NB4 (cell line): ENCODE measurements at places on chromosomes 16 and 17.
A peak's percentile ranks its signal among the peaks of the same experiment; 100 is the strongest.

GRCh38 chr17:47821031-47821423, 567 bp downstream of the OSBPL7 start:
- DNase-seq = no peak

DNA sequence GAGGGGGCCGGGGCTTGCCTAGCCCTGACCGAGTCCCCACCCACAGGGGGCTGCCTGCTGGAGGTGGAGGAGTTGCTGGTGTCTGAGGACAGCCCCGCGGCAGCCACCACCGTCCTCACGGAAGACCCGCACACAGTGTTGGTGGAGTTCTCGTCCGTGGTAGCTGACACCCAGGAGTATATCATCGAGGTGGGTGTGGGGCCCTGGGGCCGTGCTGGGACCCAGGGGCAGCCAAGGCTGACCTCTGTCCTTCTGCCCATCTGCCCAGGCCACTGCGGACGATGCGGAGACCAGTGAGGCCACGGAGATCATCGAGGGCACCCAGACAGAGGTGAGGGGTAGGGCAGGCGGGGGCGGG, 1.5 kb upstream of the DNASE1L2 start:
- no peak for DNase-seq

DNA sequence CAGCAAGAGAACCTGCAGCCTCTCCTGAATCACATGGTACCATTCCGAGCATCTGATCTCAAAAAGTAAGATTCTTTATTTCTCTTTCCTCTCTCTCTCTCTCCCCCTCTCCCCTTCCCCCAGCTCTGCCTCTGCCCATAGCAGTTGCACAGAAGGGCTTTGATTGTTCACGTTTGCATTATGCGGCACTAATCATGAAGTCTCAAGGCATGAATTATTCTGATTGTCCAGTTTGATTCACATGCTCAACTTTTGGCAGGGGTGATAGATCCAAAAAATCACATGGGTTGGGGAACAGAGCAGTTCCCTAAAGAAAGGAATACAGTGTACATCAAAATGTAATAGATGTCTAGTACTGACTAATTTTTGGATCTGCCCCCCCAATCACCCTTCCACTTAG, 380.0 kb upstream of the SOX9 start:
- no peak for DNase-seq

GRCh38 chr17:44782326-44782850, 23.6 kb downstream of the ADAM11 start:
- DNase-seq = no peak

DNA sequence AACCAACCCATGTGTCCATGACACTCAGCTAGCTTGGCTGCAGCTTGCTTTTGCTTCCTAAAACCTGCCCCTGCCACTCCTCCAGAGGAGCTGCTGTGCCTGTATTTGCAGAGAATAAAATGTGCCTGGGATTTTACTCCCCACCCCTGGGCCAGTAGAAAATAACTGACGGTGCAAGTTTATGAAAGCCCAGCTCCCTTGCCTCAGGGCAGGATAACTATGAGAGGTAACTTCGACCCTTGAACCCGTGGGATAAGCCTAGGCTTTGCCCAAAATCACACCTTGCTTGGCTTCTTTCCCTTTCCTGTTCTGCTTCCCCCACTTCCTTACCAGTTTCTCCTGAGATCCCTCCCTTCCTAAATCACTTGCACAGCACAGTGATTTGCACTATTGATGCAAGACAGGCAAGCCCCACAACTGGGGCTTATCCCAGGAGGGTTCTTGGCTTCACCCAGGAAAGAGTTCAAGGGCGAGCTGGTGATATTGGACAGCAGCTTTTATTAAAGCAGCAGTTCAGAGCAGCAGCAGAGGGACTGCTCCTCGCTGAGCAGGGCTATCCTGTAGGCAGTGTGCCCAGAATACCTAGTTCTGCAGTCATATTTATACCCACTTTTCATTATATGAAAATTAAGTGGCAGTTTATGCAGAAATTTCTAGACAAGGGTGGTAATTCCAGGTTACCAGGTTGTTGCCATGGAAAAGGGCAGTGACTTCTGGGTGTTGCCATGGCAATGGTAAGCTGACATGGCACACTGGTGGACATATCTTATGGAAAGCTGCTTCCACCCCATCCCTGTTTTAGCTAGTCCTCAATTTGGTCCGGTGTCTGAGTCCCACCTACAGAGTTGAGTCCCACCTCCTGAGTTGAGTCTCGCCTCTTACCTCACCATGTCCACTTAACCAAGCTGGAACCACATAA, 6.3 kb upstream of the ERCC4 start:
- DNase-seq = no peak

GRCh38 chr17:49931416-49932137, 37.4 kb upstream of the DLX4 start:
- no peak for DNase-seq

DNA sequence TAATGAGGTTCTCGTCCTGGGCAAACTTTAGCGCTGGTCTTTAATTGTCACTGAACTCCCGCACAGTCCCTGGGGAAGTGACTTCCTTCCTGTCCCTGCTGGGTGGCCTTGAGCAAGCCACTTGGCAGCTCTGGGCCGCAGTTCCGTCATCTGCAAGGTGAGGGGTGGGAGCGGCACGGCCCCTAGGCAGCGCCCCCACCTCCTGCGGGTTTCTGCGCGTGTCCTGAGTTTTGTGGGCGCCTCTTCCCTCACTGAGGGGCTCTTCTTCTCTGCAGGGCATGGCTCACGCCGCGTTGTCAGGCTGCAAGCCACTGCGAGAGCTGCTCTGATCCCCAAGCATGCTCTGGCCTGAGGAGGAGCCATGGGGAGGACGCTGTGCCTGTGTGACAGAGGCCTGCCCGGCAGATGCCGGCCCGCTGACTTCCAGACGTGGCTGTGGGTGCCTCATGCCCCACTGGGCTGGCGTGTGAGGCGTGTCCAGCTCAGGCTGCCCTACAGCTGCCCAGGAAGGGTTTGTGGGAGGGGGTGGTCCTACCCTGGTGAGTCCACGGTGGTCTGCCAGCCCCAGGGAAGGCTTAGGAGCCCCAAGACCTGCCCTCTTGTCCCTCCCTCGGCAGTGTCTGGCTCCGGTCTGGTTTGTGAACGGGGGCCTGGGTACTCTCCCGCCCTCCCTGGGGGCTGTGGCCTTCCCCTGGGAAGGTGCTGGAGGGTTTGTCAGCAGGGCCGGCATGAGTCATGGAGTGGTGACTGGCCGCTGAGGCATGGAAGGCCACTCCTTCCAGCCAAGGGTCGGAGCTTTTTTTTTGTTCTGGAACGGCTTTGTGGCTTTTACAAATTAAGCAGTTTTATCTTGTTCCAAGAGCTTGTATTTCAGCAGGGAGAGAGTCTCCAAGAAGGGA, 182.0 kb downstream of the SEC14L1 start:
- peak; percentile 95 for DNase-seq
